COR-L47 (cell line): ENCODE measurements at places on chromosomes 16 and 17.

DNA sequence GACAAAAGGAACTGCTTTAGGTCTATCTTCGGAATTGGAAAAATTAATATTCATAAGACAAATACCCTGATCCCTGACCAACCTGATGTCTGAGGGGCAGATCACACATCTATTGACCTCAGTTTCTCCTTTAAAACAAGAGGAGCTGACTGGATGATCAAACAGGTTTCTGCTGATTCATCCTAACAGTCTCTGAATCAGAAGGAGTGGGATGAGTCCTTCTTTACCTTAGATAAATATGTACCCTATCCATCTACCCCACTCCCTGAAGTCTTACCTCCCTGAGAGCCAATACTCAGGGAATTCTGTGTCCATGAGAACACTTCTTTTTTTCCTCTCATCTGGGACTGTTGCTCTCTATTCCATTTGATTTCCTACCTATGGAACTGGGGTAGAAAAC lies 80.3 kb upstream of the CRHR1 start:
- DNase-seq: no peak

DNA sequence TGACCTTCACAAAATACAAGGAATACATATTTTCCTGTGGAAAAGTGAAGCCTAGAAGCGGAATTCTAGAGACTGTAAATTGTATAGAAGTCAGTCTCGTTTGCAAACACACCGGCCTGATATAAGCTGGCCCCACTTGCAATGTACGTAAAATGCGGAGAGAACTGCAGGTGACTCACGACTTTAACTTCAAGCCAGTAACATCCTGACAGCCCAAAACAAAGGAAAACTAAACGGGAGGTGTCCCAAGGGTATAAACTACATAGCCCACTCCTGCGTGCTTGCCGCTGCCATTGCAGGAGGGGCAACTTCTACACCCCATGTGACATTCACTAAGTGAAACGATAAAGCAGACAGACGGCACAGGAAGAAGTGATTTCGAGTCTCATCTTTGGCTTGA lies 101.6 kb downstream of the CYTH1 start:
- DNase-seq: no peak

- DNase-seq: no peak
Observed at GRCh38 chr16:85610059-85610445, 3.1 kb upstream of the GSE1 start.

DNA sequence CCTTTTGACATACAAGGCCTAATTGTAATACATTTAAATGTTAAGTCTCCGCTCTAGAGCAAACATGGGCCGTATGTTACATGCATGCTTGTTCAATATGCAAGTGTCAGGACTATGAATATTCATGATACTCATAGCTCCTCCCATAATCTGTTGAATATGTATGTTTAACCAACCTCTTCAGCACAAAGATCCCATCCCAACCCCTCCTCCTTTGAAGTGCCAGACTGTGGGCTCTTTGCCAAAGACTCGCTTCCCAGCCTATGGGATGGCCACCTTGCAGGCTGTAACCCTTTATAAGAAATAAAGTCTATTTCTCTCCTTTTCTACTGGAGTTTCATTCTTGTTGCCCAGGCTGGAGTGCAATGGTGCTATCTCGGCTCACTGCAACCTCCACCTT lies 156.2 kb downstream of the ABCC12 start:
- no peak for DNase-seq

- DNase-seq: no peak
Observed at GRCh38 chr17:33050611-33051140, 59.0 kb downstream of the SPACA3 start.
